ENCODE measurements at places on chromosomes 11 and 22.

GRCh38 chr11:17906436-17906835 is 106.4 kb downstream of the SERGEF start:
- DNase-seq: no peak

- DNase-seq: no peak
Observed at GRCh38 chr11:86950661-86950995, 4.6 kb downstream of the FZD4 start.

DNA sequence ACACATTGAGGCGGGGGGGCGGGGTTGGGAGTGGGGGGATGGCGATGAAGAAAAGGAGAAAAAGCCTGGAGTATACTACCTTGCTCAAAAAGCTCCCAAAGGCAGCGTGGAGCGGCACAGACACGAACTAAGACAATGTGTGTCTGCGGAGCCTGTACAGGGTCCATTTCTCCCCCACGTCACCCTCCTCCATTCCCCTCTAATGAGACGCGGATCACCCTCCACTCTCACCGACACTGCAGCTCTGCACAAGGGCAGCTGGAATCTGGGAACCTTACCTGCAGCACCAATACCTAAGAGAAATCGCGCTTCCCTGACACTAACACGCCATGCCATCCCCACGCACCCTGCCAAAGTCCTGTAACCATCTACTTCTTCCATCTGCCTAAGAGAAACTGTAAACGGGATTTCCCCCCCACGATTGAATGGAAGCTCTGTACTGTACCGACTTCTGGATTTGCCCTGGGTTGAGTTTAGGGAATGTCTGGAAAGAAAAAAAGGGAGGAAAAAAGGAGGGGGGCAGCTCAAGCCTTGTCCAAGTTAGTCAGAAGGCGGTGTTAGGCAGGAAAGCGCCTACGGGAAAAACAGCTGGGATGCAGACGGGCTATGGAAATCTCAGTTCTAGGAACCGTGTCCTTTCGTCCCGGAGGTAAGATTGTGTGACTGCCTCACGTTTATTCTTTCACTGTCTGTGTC is 125.7 kb upstream of the C11orf58 start:
- no peak for DNase-seq

- DNase-seq: no peak
Observed at GRCh38 chr22:36497910-36498665, 8.8 kb downstream of the FOXRED2 start.

DNA sequence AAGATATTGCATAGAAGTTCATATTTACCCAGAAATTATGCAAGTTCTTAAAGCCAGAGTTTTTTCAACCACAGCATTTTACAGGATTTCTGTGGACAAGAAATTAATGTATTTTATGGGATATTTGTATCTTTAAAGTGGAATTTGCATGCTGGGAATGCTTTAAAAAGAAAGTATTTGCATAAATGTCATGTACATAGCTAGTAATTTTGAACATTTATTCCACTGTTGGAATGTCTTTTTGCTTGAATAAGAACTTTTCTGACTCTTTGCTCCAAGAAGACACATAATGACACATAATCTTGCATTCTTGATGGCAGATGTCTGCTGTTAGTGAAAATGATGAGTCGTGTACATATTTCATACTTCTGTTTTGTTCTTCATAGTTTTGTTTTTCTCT is 66.6 kb downstream of the ATXN10 start:
- no peak for DNase-seq

- no peak for DNase-seq
Observed at GRCh38 chr11:97123237-97123636, 733.4 kb downstream of the JRKL start.

DNA sequence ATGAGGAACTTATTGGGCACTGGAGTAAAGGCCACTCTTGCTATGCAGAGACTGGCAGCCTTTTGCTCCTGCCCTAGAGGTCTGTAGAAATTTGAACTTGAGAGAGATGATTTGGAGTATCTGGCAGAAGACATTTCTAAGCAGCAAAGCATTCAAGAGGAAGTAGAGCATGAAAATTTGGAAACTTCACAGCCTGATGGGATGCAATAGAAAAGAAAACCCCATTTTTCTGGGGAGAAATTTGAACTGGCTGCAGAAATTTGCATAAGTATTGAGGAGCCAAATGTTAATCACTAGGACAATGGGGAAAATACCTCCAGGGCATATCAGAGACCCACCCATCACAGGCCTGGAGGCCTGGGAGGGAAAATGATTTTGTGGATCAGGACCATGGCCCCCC is 29.9 kb upstream of the CD44 start:
- DNase-seq: no peak

DNA sequence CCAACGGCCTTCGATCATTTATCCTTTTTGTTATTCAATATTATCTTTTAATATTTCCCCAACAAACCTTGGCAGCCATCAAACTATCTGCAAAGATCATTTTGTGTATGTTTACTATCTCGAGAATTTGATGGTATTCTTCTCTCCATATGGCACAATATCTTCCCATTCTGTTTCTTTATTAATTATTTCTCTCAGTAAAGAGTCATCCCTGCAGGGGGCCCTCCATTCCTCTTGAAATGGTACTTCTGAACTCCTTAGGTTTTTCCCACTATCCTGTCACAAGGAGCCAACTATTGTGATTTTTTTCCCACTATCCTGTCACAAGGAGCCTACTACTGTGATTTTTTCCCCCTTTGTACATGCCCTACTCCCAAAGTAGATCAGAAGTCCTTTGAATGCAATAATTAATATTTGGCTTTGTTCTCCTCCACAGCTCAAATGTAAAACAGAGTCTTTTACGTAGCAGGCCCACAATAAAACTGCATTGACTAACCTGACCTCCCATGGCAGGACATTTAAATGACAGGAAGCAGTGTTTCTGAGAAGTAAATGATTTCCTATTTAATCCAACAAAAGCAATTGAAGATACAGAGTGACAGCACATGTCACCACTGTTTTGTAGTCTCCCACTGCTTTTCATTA is 43.3 kb downstream of the PDGFD start:
- no peak for DNase-seq

DNA sequence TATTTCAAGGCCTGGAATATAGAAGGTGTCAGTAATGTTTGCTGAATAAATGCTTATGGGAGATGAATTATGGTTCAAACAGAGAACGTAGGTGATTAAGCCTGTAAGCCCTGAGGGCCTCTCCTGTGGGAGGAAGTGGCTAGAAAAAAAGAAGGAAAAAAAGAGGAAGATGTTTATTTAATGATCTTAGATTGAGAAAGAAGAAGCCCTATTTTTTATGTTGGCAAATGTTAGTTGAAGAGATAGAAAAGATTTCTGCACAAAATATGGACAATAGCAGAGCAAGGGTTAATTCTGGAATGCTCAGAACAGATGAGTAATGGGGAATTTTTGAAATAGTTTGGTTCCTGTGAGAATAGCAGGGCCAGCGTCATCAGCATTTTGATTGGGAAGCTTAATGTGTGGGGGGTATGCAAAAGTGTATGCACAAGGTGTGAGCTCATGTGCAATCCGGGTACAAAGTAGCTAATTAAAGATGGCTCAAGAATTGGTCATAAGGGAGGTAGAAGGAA is 95.7 kb downstream of the TEAD1 start:
- no peak for DNase-seq

- no peak for DNase-seq
Observed at GRCh38 chr22:23285236-23285635, 104.9 kb downstream of the BCR start.

- DNase-seq: no peak
Observed at GRCh38 chr11:120482149-120482548, 29.4 kb upstream of the GRIK4 start.

DNA sequence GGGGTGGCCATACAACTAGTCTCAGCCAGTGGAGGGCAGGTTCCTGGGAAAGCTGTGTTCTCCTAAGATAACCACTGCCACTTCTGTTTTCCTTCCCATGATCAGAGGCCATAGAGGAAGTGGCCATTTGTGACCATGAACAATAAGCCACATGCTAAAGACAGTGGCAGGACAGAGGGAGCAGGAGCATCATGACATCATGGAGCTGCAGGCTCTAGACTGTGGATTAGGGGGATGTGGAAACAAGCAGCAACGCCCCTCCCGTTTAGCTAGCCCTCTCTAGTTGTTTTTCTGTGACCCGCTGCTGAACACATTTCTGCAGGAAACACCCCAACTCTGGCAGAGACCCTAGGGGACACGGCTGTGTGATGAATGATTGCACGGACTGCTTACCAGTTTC is 195.0 kb upstream of the NECTIN1 start:
- DNase-seq: no peak

DNA sequence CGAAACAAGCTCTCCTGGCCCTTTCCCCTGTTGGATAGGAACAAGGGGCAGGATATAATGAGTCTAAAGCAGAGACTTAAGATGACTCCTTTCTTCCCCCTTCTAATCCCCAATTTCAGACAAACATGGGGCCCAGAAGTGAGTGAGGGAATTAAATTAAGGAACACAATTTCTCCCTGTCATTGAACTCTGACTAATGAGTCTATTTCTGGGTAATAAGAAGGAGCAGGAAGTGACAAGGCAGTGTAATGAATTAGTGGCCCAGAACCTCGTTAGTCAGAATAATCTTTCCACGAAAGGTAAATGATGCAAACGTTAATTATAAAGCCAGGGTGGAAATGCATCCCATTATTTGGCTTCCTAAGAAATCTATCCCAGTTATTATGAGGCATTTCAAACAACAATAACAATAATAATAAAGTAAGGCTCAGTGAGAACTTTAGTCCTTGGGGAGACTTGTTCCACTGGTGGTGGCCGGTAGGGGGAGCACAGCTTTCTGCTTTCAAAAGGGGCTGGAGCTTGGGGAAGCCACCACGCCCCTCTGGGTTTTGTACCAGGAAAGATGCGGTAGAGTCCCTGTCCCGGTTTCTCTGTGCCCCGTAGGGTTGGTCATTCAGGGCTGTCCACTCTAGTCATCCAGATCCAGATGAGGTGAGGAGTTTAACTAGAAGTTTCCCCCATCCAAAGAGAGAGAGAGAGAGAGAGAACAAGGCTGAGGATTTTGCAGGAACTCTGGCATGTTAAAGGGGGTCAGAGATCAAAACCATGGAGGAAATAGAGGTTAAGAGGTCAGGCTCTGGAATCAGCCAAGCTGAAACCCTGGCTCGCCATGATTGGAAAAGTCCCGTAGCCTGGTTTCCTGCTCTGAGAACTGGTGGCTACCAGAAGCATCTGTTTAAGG is 298.3 kb downstream of the NTM start:
- DNase-seq: peak; percentile 12

- DNase-seq: no peak
Observed at GRCh38 chr11:1257916-1258315, 35.0 kb downstream of the MUC5B start.

- no peak for DNase-seq
Observed at GRCh38 chr11:38924644-38925043, 2326.6 kb upstream of the RAG2 start.

DNA sequence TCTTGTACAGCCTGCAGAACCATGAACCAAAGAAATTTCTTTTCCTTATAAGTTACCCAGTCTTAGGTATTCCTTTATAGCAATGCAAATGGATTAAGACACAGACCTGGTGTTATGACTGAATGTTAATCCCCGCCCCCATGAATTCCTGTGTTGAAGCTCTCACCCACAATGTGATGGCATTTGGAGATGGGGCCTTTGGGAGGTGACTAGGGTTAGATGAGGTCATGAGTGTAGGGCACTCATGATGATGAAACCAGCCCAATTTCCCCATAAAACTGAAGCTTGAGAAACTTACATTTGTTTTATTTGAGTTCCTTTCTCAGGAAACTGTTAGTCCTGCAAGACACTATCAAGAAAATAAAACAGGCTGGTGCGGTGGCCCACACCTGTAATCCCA is 115.8 kb upstream of the THY1 start:
- no peak for DNase-seq

DNA sequence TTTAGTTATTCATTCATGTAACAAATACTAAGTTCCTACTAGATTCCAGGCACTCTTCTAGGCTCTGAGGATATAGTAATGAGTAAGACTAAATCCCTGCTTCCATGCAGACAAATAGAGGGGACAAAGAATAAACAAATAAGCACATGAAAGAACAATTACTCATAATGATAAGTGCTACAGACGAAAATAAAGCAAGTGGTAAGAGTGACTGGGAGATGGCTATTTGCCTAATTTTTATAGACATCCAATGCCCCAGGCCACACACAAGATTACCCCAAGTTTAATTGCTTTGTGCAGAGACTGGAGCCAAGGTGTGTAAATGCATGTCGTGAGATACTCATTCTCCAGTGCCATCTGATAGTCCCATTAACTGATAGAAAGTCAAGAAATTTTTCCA is 62.6 kb downstream of the DCUN1D5 start:
- no peak for DNase-seq
